Endodermal cell (in vitro differentiated cells): ENCODE measurements at places on chromosomes 7 and 10. TPM values are rescaled to one million over a fixed set of nuclear protein-coding genes. Genes with fewer than 3 reads are reported as not detected.

DNA sequence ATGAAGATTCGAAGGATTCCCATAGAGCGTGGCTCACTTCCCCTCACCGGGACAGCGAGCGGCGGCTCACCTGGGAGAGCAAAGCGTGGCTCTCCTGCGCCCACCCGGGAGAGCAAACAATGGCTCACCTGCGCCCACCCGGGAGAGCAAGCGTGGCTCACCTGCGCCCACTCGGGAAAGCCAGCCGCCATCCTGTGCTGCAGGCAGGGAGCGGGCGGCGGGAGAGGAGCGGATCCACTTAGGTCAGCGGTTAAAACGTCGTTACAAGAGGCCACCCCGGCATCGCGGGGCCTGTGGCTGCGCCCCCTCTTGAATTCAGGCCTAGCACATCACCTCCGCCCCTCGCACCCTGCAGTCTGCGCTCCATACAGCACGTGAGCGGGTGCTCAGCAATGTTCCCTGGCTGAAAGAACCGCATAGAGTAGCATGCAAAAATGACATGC is 461 bp upstream of the FIGNL1 start:
- H3K36me3 ChIP-seq = peaks cover 17% of the 10 kb centered on the region
- peaks cover 6% of the 10 kb centered on the region for H3K4me1 ChIP-seq
- peaks cover 7% of the 10 kb centered on the region for H3K27me3 ChIP-seq

The EPHA1 gene
- total RNA-seq = 103 and 107 TPM in 2 replicates

The EPDR1 gene
- 2.7 and 3.4 TPM in 2 replicates for total RNA-seq

DNA sequence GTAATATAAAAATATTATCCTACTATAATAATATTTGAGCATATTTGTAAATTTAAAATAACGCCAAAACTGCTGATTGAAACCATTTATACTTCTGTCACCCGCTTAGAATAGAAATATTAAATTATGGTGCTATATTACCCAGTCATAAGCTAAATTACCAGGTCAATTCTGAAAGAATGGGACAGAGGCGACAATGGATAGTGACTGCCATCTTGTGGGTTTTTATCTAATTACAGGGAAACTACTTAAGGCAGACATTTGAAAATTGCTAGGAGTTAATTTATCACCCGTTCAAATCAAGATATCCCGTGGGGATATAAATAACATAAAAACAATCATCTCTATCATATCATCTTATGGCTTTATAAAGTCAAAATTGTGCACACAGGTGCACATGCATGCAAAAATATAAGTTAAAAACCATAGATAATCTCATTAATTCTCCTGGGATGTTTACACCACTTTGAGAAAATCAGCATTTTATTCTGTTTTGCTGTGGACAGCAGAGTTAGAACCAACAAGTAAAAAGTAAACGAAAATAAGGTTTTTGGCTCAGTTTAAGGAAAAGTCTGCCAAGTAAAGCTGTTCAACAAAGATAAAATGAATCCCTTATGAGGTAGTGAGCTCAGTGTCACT is 41.3 kb upstream of the HPSE2 start:
- H3K4me3 ChIP-seq = no peak overlapping the region
- no peaks in the 10 kb centered on the region for H3K4me1 ChIP-seq
- H3K27me3 ChIP-seq = no peaks in the 10 kb centered on the region
- no peaks in the 10 kb centered on the region for H3K36me3 ChIP-seq

GRCh38 chr10:89808842-89809241 is 107.5 kb downstream of the KIF20B start:
- no peak overlapping the region for H3K4me3 ChIP-seq
- DNase-seq = no peak
- H3K4me1 ChIP-seq = peaks cover 3% of the 10 kb centered on the region
- no peaks in the 10 kb centered on the region for H3K36me3 ChIP-seq
- H3K27ac ChIP-seq = no peak overlapping the region

The TMEM139 gene
- total RNA-seq = 1.6 and 2.2 TPM in 2 replicates

The MRC1 gene
- total RNA-seq = 0.07 and 0.09 TPM in 2 replicates
